ENCODE measurements at places on chromosomes 7 and 10. TPM values are rescaled to one million over a fixed set of nuclear protein-coding genes. Genes with fewer than 3 reads are reported as not detected.
A peak's percentile ranks its signal among the peaks of the same experiment; 100 is the strongest.

The HHEX gene
- total RNA-seq: not detected

The EPDR1 gene
- 64.0 TPM for total RNA-seq

The EIF4EBP2 gene
- 30.2 TPM for total RNA-seq

The ZDHHC6 gene
- total RNA-seq: 33.4 TPM

The MRLN gene
- not detected for total RNA-seq

- no peak for DNase-seq
Observed at GRCh38 chr10:82319562-82319961, 444.6 kb downstream of the NRG3 start.

- no peak for DNase-seq
Observed at GRCh38 chr7:119706608-119707007, 566.4 kb upstream of the KCND2 start.

GRCh38 chr7:80302636-80303035, 168.0 kb downstream of the GNAI1 start:
- no peak for DNase-seq

GRCh38 chr7:136517971-136518370, 350.5 kb upstream of the CHRM2 start:
- DNase-seq: no peak

GRCh38 chr7:112580717-112581435, 100.1 kb downstream of the LSMEM1 start:
- DNase-seq: no peak

GRCh38 chr10:119759832-119760231, 34.0 kb downstream of the INPP5F start:
- no peak for DNase-seq

- DNase-seq: peak; percentile 44
Observed at GRCh38 chr10:93006435-93007039, 54.1 kb upstream of the CYP26C1 start.

GRCh38 chr7:34091321-34091917, 186.1 kb downstream of the BMPER start:
- DNase-seq: peak; percentile 49

DNA sequence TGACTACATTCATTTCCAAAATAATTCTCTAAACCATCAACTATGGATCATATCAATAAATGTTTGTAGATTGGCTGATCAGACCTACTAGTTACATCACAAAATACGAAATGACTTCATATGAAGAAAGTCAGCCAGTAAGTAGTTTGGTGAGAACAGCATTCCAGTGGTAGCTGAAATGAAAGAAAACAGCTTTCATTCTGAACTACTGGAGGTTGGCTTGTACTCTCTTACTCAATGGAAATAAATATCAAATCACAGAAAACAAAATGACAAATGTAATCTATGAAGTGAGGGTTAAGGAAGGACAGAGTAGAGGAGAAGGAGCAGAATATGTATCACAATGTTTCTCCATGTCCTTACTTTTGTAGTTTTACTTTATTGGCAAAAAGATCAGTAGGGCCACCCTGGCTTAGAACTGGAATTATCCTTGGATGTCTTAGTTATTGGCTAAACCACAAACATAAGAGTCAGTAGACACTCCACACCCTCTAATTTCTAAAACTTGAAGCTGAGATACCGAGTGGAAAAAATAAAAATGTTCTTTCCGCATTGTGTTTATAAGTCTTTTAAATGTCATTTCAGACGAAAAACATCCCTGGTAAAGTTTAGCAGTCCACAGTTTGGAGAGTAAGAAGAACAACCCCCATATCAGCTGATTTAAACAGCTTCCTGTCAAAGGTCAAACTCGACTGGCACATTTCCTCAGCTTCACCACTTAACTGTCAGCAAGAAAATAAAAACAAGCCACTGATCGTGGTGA, 74.0 kb upstream of the DGKI start:
- DNase-seq: no peak

- DNase-seq: no peak
Observed at GRCh38 chr10:31291123-31291522, 27.9 kb upstream of the ZEB1 start.

DNA sequence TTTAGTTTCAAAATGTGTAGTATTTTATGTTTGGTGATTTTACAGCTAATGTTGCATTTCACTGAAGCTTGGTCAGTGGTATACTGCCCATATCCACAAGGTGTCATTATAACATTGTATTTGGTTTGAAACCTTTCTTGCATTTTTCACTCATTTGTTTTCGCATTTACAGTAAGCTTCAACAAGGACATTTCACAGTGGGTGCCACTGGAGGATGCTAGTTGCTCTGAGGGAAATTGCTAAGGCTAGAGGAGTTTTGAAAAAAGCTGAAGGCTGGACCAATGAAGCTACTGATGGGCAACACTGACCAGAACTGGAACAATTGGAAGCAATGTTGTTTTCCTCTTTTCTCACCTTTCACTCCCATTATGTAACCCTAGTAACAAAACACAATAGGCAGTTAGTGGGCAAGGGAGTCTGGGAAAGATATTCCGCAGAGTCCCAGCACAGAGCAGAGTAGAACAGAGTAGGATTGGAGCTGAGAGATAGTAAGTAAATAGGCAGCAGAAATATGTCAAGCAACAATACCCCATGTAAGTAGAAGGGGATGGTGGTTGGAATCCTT, 23.6 kb upstream of the SRI start:
- DNase-seq: peak; percentile 80

DNA sequence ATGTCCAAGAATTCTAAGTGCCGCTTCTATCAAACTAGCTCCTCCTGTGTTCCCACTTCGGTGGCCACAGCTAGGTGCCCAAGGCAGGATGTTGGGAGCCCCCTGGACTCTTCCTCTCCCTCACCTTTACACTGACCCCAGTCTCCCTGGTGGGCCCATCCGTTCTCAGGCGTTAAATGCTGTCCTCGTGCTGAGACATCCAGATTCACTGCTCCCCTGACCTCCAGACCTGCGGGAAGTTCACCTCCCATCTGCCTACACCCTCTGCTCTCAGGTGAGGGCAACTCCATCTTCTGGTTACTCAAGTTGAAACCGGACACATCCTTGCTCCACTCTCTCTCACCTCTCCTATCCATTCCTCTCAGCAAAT, 114.3 kb downstream of the ARHGAP22 start:
- DNase-seq: no peak

DNA sequence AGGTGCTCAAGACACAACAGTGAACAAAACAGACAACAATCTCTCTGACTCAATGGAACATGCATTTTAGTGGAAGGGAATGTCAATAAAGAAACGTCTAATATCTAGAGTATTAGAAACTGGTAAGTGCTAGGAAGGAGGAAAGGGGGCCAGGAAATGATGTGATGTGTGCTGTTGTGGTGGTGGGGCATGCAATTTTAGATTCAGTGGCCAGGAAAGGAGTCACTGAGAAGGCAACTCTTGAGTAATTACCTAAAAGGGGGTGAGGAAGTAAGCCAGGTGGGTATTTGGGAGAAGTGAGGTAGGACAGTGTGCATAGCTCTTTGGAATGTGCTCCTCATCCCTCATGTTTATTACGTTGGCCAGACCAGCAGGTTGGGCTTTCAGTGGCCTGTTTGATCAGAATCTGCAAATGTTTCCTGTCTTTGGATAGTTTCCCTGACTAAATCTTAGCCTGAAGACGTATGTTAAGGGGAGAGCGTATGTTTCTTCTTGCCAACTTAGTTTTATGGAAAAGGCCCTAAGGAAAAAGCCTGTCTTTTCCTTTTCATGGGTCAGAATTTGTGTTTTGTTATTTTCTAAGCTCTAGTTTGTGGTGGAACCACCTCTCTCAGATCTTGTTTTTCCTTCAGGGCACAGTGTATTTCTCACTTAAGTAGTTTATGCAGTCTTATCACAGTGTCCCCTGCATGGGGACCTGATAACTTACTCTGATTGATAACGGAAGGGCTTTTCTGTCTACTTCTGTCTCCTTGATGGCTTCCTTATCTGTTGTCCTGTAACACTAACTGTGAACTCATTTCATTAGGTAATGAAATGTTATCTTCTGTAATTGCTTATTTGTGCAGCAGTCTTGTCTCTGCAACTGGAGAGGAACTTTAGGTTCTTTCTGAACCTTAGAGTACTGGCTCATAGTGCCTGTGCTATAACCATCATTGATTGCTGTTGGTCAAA, 203.7 kb downstream of the AUTS2 start:
- no peak for DNase-seq

DNA sequence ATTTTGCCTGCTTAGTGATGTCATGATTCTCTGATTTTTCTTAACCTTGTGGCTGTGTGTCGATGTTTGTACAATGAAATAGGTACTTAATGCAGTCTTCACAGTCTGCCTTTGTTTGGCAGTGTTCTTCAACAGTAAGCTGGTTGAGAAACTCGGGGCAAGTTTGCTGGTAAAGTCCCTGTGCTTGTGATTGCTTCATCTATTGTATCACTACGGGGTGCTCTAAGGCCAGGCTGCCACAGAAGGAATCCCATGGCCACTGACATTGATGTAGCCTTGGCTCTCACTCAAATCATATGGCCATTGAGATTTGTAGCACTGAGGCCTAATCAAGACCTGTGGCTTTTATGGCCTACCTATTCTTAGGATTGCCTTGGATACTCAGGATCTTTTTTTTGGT, 33.5 kb upstream of the PRSS37 start:
- DNase-seq: no peak

DNA sequence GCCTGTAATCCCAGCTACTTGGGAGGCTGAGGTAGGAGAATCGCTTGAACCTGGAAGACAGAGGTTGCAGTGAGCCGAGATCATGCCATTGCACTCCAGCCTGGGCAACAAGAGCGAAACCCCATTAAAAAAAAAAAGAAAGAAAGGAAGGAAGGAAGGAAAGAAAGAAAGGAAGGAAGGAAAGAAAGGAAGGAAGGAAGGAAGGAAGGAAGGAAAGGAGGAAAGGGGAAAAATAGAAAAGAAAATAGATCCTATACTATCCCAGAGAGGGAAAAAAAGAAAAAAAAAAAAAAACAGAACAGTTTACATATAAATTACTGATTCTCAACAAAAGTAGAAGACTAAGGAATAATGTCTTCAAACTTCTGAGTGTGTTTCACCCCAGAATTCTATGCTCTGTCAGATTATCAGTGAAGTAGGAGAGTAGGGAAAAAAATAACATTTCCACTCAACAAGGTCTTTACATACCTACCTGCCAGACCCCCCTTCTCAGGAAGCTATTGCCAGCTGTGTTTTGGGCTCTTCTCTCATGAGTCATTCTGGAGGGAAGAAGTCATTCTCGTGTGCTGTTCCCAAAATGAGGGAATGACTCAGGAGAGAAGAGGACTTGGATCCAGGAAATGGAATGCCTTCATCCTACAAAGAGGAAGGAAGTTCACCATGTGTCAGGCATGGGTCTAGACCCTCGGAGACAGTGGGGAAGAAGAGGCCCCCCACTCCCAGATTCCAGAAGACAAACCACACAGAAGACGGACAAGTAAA, 20.9 kb downstream of the RGS10 start:
- peak; percentile 94 for DNase-seq

Data from A172 (cell line).